ENCODE measurements at places on chromosomes 2 and 18.
A peak's percentile ranks its signal among the peaks of the same experiment; 100 is the strongest.

- no peak for DNase-seq
Observed at GRCh38 chr2:205644018-205644417, 38.3 kb upstream of the NRP2 start.

- no peak for DNase-seq
Observed at GRCh38 chr2:235936493-235936892, 231.7 kb downstream of the GBX2 start.

GRCh38 chr18:77754475-77755044, 504.9 kb downstream of the GALR1 start:
- no peak for DNase-seq

GRCh38 chr2:223747392-223748042, 89.9 kb downstream of the AP1S3 start:
- DNase-seq, result no peak

DNA sequence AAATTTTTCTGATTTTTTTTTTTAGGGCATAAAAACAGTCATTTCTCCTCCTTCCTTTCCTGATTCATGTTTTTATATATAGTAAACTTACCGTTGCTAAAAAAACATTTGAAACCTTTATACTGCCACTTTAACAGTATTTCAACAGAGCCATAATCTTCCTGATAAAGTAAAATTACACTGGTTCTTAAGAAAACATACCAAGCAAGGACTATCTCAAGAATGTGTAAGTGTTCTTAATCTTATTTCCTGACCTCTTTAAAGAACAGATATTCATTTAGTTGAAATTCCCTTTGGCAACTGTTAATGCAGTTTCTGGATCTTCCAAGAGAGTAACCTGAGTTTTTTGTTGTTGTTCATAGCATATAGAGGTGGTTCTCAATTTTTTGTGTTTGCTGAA, 26.6 kb upstream of the COLEC12 start:
- DNase-seq, result no peak

- DNase-seq, result peak; percentile 19
Observed at GRCh38 chr18:47881752-47882455, 48.6 kb downstream of the SMAD2 start.

DNA sequence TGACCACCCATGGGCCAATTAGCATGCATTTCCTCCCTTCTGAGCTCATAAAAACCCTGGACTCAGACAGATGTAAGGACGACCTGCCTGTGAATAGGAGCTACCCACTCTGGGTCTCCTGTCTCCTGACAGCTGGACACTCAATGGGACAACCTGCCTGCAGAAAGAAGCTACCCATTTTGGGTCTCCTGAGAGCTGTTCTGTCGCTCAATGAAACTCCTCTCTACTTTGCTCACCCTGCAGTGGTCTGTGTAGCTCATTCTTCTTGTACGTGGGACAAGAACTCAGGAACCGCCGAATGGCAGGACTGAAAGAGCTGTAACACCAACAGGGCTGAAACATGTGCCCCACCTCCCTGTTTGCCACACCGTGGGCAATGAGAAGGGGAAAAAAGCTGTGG, 60.3 kb upstream of the DYNC1I2 start:
- no peak for DNase-seq

DNA sequence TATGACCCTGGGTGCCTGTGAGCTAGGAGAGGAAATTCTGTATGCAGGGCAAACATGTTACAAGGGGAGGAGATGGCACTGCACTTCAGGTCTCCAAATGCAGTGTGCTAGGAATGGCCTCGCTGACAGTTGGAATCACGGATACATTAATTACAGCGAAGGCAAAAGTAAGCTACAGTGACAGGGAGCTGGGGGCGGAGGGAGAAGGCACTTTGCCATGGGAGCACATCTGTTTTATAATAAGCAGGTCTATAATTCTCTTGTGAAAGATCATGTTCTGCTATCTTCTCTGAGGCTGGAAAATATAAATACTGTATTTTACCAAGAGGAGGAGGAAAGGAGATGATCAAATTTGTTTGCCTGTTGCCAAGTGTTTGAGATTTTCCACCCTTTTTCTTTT, 56.3 kb upstream of the FZD5 start:
- DNase-seq, result no peak

DNA sequence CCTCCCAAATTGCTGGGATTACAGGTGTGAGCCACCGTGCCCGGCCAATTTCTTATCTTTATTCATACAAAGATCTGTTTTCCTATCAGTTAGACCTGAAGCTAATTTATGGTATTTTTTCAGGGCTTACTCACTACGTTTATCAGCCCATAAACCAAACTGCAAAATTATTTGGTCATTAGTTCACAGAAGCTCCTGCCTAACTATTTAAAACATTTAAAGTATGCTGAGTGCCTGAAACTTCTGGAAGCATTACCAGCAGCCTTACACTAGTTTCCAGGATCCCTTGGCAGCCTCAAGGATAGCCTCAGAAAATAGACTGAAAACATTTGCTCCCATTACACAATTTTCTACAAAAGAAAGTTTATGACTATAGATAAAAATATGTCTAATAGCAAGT, 68.8 kb downstream of the GALNT13 start:
- DNase-seq, result no peak

- peak; percentile 45 for DNase-seq
Observed at GRCh38 chr2:39059366-39059952, 61.4 kb downstream of the SOS1 start.

DNA sequence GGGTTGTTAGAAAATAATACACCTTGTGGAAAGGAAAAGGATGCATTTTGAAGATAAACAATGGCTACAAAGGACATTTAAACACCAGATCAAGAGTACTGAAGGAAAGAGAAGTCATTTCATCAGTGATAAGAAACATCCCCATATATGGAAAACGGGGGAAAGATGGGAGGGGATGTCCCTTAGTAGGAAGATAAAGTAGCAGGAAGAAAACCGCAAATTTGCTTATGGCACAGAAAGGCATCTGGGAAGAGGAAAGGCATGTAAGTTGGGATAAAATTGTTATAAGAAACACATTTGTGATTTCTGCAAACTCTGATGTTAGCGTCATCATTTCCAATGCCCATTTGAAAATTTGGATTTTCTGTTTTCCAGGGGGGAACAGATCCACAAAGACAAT, 10.5 kb upstream of the LYPD1 start:
- DNase-seq, result no peak

- DNase-seq, result no peak
Observed at GRCh38 chr2:15939854-15940660, at the start of gene MYCN. TSS of gene MYCN (plus strand) at chr2:15940550. CDS start at chr2:15942065, 1,515 bp downstream.

DNA sequence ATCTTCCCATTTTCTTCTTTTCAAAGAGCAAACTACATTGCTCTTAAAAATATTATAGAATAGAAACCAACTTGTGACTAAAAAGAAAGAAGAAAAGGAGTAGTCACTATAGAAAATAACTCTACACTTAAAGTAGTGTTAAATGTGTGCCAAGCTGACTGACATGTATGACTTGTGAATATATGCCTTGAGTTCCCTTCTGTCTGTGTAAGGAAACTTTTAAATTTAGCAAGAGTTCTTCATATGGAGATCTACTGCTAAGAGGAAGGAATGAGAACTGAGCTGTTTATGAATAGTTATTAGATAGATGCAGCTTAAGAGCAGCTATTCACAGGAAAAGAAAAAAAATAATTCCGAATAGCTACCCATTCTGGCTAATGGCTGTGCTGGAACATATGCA, 1221.7 kb upstream of the ZEB2 start:
- no peak for DNase-seq

- peak; percentile 83 for DNase-seq
Observed at GRCh38 chr2:73896362-73897239, 3.8 kb downstream of the ACTG2 start.

- DNase-seq, result no peak
Observed at GRCh38 chr2:29871541-29871940, 49.8 kb downstream of the ALK start.

- DNase-seq, result no peak
Observed at GRCh38 chr2:223868005-223868404, 30.6 kb upstream of the AP1S3 start.

- peak; percentile 47 for DNase-seq
Observed at GRCh38 chr2:40352041-40352702, 99.7 kb downstream of the SLC8A1 start.

DNA sequence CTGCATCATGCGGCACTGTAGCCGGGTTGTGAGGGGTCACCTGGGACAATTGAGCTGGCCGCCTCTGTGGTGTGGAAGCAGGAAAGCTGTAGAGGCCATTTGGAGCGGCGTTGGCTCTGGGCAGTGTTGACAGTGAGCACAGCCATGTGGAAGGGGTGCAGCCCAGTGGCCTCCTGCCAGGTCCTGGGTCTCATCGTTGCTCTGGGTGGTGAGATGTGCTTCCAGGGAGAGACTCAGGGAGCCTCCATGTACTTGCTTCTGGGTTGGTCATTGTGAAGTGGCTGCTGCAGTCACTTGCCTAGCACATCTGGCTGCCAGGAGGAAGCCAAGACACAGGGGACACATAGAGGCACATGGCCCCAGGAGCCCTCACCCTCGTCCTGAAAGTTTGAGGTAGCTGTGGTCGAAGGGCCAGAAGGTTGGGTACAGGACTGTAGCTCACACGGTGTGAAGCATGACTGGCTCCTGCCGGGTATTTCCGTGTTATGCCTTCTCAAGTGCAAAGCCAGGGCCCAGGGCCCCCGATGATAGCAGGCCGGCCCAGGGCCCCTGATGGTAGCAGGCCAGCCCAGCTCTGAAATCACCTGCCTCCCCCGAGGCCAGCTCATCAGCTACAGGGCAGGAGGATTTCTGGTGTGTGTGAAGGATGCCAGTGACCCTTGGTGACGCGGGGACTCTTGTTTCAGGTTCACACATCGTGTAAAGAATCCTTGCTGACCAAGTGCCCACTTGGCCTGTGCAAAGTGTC, 82.6 kb downstream of the DGKD start:
- no peak for DNase-seq

- DNase-seq, result peak; percentile 96
Observed at GRCh38 chr2:46164529-46165301, 132.5 kb upstream of the EPAS1 start.

- no peak for DNase-seq
Observed at GRCh38 chr2:181725476-181725875, 45.2 kb upstream of the NEUROD1 start.

- DNase-seq, result no peak
Observed at GRCh38 chr18:78981989-78982620, 2.5 kb downstream of the SALL3 start.

GRCh38 chr2:238138331-238139195, at the start of gene KLHL30:
TSS of gene KLHL30 (plus strand) at chr2:238138668. CDS start at chr2:238140755, 2,087 bp downstream.
- DNase-seq, result no peak

DNA sequence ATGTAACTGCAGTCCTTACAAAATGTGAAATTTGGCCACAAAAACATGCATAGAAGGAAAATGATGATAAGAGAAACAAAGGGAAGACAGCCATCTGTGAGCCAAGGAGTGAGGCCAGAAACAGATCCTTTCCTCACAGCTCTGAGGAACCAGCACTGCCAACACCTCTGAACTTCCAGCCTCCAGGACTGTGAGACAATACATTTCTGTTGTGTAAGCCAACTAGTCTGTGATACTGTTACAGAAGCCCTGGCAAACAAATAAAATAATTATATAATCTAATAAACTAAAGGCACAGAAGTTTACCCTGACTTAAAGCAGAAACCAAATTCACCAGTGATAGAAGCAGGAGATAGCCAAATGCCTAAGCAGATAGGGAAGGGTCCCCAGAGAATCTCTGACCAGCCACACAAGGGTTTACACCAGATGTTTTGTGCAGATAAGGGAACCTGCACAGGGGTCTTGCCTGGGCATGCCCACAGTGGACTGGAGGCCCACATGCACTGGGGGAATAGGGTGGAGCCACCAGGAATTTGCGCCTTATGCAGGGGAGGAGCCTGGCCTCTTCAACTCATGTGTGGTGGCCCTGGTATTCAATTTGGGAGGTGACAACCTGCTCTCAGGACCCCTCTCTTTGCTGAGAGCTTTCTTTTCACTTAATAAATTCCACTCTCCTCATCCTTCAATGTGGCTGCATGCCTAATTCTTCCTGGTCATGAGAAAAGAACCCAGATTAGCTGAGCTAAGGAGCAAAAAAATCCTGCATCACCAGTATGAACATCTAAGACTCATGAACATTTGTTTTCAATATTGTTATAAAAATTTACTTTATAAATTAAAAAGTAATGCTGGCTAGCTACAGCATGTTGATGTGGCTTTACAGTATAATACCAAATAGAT, 3.8 kb upstream of the GCC2 start:
- no peak for DNase-seq

DNA sequence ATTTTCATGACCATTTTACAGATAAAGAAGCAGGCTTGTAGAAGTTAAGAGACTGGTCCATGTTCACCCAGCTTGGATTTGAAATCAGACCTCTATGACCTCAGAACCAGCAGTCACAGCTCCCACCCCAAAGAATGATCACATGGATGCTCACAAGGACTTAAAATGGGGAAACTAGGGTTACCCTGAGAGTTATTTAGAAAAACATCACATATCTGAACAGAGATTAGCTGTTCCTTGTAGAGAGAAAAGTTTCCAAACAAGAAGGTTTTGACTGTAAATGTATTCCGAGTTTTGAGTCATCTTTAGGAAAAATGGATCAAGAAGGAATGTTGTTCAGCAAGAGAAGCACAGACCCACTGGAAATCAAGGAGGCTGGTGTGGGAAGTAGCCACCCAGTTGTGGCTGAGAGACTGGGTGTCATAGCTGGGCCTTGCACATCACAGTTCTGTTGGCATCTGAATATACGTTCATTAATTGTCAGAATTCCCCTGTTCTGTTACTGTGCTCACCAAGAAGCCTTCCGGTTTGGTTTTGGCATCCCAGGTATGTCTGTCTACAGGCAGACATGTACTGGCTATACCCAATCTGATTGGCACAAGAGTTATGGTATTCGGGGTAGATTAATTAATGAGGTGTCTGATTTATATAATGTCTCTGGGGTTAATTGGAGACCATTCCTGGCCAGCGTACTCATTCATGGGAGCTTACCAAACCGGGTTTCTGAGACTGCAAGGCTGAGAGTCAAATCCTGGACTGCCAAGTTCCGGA, 371.8 kb upstream of the SLC14A2 start:
- no peak for DNase-seq

DNA sequence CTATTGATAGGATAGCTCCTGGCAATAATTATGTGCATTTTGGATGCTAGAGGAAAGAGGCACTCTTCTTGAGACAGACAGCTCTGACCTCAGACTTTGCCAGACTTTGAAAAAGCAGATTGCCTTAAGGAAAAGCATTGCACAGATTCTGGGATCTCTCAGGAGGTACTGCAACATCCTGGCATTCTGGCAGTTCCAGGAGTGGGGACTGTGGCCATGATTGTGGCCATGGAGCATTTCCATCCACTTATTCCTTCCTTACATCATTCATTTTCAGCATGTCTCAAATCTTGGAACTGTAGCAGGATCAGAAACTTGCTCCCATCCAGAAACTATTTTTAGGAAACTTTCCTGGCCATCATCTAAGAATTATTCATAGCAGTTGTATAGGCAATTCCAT, 144.9 kb upstream of the FOSL2 start:
- DNase-seq, result no peak

- DNase-seq, result no peak
Observed at GRCh38 chr2:17506736-17507616, 11.3 kb downstream of the RAD51AP2 start.

GRCh38 chr18:13993730-13994129, 78.4 kb upstream of the MC2R start:
- DNase-seq, result no peak

GRCh38 chr2:190791347-190791975, 89.2 kb upstream of the GLS start:
- DNase-seq, result peak; percentile 65

- DNase-seq, result no peak
Observed at GRCh38 chr18:55013685-55014084, 54.4 kb upstream of the CCDC68 start.
